ENCODE measurements at places on chromosomes 5 and 9. TPM values are rescaled to one million over a fixed set of nuclear protein-coding genes. Genes with fewer than 3 reads are reported as not detected.

ZNF484 gene
- 17.1 TPM for total RNA-seq

TXNDC8 gene
- total RNA-seq: not detected

PCDHGA2 gene
- total RNA-seq: 1.0 TPM

ZNF658 gene
- total RNA-seq: 4.9 TPM

N4BP3 gene
- total RNA-seq: 58.2 TPM

ANXA2R gene
- total RNA-seq: not detected

LCN12 gene
- total RNA-seq: 0.69 TPM

VCAN gene
- 404 TPM for total RNA-seq

SLC25A25 gene
- 27.0 TPM for total RNA-seq

PRRX2 gene
- 8.3 TPM for total RNA-seq

DEPDC1B gene
- total RNA-seq: 75.0 TPM

PCDHA9 gene
- 3.3 TPM for total RNA-seq

PTPN3 gene
- 2.8 TPM for total RNA-seq

C5orf46 gene
- total RNA-seq: not detected

TMEM215 gene
- 1.2 TPM for total RNA-seq

LCN9 gene
- total RNA-seq: not detected

SLC23A1 gene
- not detected for total RNA-seq

IGIP gene
- total RNA-seq: 0.38 TPM

PALM2AKAP2 gene
- total RNA-seq: 8.3 TPM

SPATA31D4 gene
- total RNA-seq: not detected

RNF180 gene
- total RNA-seq: 4.2 TPM

ZNF366 gene
- not detected for total RNA-seq

FBP2 gene
- not detected for total RNA-seq

CER1 gene
- 2.4 TPM for total RNA-seq

PRRT1B gene
- total RNA-seq: not detected

SLC45A2 gene
- not detected for total RNA-seq

PRDM9 gene
- total RNA-seq: not detected

TAF1L gene
- 0.04 TPM for total RNA-seq

FOXB2 gene
- total RNA-seq: not detected

MLLT3 gene
- 14.8 TPM for total RNA-seq

DRD1 gene
- not detected for total RNA-seq

PCDHA10 gene
- 12.2 TPM for total RNA-seq

DDX4 gene
- total RNA-seq: not detected

JAKMIP2 gene
- 27.2 TPM for total RNA-seq

PTGDS gene
- 1.9 TPM for total RNA-seq

ACTBL2 gene
- total RNA-seq: not detected

TNFSF15 gene
- 0.08 TPM for total RNA-seq

NR4A3 gene
- 0.17 TPM for total RNA-seq

CSF1R gene
- not detected for total RNA-seq

ST6GALNAC6 gene
- total RNA-seq: 39.2 TPM

SPINK4 gene
- not detected for total RNA-seq

SLC25A48 gene
- 1.5 TPM for total RNA-seq

SCGB3A2 gene
- total RNA-seq: 36.1 TPM

PAPPA gene
- 0.38 TPM for total RNA-seq

ARSK gene
- 25.1 TPM for total RNA-seq

NR2F1-AS1 gene
- total RNA-seq: 3.0 TPM

FOXD4L5 gene
- not detected for total RNA-seq

SPARC gene
- 218 TPM for total RNA-seq

BNC2 gene
- 17.7 TPM for total RNA-seq

IL5 gene
- total RNA-seq: not detected

Data from GM23338 (cell line).